Left lobe of liver (tissue), 2 donors: ENCODE measurements at places on chromosomes 13 and 19.

- DNase-seq, result no peak
These were observed 691 bp upstream of the OLFM2 start for GRCh38 chr19:9937001-9937411.

DNA sequence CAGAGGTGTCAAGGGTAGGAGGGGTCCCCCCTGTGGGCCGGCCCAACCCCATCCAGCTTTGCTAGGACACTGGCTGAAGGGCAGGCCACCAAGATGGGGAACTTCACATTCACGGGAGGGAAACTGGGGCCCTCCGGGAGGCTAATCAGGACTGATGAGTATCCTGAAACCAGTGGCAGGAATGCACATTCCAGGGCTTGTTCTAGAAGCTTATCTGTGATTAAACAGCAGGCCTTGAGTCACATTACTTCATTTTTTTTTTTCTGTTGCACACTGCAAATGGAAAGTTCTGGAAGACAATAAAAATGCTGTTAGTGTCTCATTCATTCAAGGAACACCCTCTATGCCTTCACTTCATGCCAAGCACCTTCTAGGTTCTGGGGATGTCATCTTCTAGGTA is 15.5 kb upstream of the SIGLEC11 start:
- no peak for DNase-seq

- DNase-seq, result no peak
These were observed 90.4 kb downstream of the TBC1D4 start for GRCh38 chr13:75391432-75392100.

GRCh38 chr13:49439609-49440008 is 4.3 kb downstream of the CAB39L start:
- DNase-seq, result no peak
